ENCODE measurements at places on chromosomes 6 and 20. TPM values are rescaled to one million over a fixed set of nuclear protein-coding genes. Genes with fewer than 3 reads are reported as not detected.

- H3K27me3 ChIP-seq: no peaks in the 10 kb centered on the region
- no peaks in the 10 kb centered on the region for H3K36me3 ChIP-seq
- DNase-seq: no peak
- H3K27ac ChIP-seq: no peak overlapping the region
- H3K4me3 ChIP-seq: no peak overlapping the region
These were observed 90.4 kb downstream of the PLEKHG1 start for GRCh38 chr6:150689900-150690590.

DNA sequence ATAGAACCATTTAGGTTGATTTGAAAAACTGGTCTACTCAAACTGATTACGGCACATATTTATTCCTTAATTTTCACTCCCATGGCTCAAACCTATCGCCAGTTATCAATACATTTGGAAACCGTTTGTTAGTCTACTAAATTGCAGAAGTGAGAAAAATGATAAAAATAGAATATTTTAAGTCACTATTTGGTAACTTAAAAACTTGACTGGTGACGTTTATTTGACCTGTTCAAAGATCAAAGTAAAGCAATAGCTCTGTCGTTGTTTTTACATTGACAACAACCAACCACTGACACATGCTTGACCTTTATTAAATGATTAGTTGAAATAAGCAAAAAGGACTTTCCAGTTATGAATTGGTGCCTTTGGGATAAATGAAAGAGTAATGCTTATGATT, 402.9 kb upstream of the MAP3K7 start:
- H3K36me3 ChIP-seq: no peaks in the 10 kb centered on the region
- no peak overlapping the region for H3K4me3 ChIP-seq
- no peaks in the 10 kb centered on the region for H3K4me1 ChIP-seq
- H3K27me3 ChIP-seq: no peaks in the 10 kb centered on the region
- H3K27ac ChIP-seq: no peak overlapping the region

GRCh38 chr6:73632346-73632745, 21.4 kb downstream of the SLC17A5 start:
- H3K4me1 ChIP-seq: peaks cover 7% of the 10 kb centered on the region
- no peak overlapping the region for H3K27ac ChIP-seq
- DNase-seq: no peak
- H3K27me3 ChIP-seq: no peaks in the 10 kb centered on the region

PNRC1 gene
- 65.1 TPM for total RNA-seq

BTBD3 gene
- total RNA-seq: 47.4 TPM

LST1 gene
- not detected for total RNA-seq

MRPS10 gene
- 46.5 TPM for total RNA-seq
